ENCODE measurements at places on chromosomes 5 and 9.

- DNase-seq, result no peak
Observed at GRCh38 chr9:32554107-32554506, 1.7 kb upstream of the TOPORS start.

- no peak for DNase-seq
Observed at GRCh38 chr5:112975721-112976431, 722 bp upstream of the DCP2 start.

- DNase-seq, result no peak
Observed at GRCh38 chr9:36018891-36019720, 17.6 kb upstream of the RECK start.

GRCh38 chr9:122336866-122337555 lies 33.8 kb upstream of the PTGS1 start:
- DNase-seq, result no peak

- no peak for DNase-seq
Observed at GRCh38 chr5:176693477-176693851, 46.2 kb downstream of the TSPAN17 start.

GRCh38 chr9:136881691-136882108 lies 4.6 kb upstream of the TRAF2 start:
- peak; percentile 24 for DNase-seq

Data from activated CD4-positive, alpha-beta T cell treated with anti-CD3 and anti-CD28 coated beads, Interleukin-2, amount 50 U/mL, for 24 hours (primary cell).